Muscle of arm (tissue), 14 donors: ENCODE measurements at places on chromosomes 4 and X.

- DNase-seq, result no peak
These were observed 751 bp upstream of the RGS12 start for GRCh38 chr4:3291969-3292570.

GRCh38 chrX:20352504-20352903 is 85.8 kb upstream of the RPS6KA3 start:
- no peak for DNase-seq

GRCh38 chr4:7027913-7028312 is 15.3 kb upstream of the TADA2B start:
- DNase-seq, result no peak

- DNase-seq, result no peak
These were observed 25.4 kb downstream of the TMSB4X start for GRCh38 chrX:13000301-13000811.

- no peak for DNase-seq
These were observed 168.5 kb upstream of the PCDH18 start for GRCh38 chr4:137700751-137701150.

- no peak for DNase-seq
These were observed 71.6 kb downstream of the PPARGC1A start for GRCh38 chr4:23818097-23818885.

DNA sequence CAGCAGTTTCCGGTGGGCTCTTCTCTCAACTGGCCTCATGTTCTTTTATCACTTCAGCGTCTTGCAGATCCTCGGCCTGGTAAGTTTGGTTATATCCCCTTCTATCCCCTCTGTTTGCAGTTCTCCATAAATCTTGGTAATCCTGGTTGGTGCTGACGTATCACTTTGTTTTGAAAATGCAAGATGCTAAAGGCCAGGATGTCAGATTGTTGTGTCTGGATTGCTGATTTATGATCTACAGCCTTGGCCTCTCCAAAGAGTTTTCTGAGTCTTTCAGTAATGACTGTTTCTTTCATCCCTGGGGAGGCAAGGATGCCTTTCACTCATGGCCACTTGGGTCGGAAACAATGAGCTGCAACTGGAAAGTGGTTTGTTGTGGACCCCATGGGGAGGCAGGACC is 146.4 kb downstream of the AMMECR1 start:
- no peak for DNase-seq

GRCh38 chr4:175252642-175253041 is 334.5 kb downstream of the ADAM29 start:
- DNase-seq, result no peak

DNA sequence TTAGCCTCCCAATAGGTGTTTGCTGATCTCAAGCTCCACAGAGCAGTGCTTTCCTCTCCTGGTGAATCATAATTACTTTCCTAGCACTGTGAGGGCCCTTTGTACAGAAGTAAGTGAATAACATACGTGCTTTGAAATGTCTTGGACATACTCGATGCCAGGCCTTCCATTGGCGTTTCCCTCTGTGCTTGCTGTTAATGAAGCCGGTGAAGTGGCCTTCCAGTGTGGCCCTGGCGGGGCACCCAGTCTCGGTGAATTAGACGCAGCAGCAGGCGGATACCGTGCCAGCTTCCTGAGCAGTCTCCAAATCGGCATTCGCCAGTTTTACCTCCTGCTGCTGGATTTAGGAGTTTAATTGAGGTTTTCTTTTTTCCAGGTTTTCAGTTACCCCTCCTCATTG is 132.3 kb downstream of the HMX1 start:
- DNase-seq, result no peak

GRCh38 chr4:148055844-148056243 is 324.0 kb downstream of the ARHGAP10 start:
- DNase-seq, result no peak

GRCh38 chr4:81684352-81684751 is 212.6 kb upstream of the RASGEF1B start:
- no peak for DNase-seq

- DNase-seq, result no peak
These were observed 18.4 kb upstream of the CC2D2A start for GRCh38 chr4:15451181-15451865.

DNA sequence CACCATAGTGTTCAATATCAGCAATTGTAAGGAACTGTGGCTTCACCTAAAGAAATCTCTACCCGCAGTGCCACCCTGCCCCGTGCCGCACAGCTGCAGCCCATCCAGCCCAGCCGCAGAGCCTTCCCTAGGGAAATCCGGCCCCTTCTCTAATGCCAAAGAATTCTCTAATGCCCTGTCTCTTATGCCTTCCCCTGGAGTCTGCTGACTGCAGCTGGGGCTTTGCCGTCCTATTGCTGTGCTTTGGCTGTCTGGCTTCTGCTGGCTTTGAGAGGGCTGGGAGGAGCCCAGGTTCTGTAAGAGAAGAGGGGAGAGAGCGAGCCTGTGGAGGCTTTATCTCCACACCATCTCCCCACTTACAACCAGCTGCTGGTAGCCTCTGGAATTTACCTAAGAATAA is 85.9 kb upstream of the HELT start:
- no peak for DNase-seq

- DNase-seq, result no peak
These were observed 332.7 kb downstream of the RAPGEF2 start for GRCh38 chr4:159435561-159436023.

DNA sequence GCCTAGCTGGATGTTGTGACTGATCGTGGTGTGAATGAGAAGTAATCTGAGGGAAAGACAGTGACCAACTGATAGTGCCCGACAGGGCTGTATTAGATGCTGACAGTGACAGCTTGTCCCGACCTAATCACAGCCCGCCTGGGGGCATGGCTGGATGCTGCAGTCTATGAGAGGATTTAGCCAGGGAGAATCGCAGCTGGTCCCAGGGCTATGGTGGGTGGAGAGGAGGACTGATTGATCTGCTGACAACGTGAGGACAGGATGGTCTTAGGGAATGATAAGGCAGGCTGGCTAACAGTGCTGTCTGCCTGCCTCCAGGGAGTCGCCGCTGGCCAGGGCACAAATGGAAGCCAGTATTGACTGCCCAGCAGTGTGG is 621 bp upstream of the SUV39H1 start:
- no peak for DNase-seq

- DNase-seq, result no peak
These were observed 107.1 kb upstream of the C1GALT1C1 start for GRCh38 chrX:120736989-120737388.

- peak; percentile 13 for DNase-seq
These were observed 35.8 kb downstream of the GPM6A start for GRCh38 chr4:175776217-175776616.

GRCh38 chr4:183403961-183404360 is 40.5 kb upstream of the CDKN2AIP start:
- DNase-seq, result no peak

DNA sequence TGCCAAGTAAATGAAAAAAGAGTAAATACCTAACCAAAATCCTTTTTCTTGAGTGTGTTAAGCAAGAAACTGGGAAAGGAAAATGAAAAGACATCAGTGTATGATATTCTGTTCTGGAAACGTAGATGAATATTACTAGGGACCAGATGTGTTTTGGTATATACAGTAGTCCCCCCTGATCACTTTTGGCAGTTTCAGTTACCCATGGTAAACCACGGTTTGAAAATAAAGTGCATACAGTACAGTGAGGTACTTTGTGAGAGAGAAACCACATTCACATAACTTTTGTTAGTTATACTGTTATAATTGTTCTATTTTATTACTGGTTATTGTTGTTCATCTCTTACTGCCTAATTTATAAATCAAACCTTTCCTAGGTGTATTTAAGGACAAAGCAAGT is 250.9 kb downstream of the TENM3 start:
- DNase-seq, result no peak

- DNase-seq, result no peak
These were observed 111.6 kb upstream of the PPP3CA start for GRCh38 chr4:101458914-101459313.

DNA sequence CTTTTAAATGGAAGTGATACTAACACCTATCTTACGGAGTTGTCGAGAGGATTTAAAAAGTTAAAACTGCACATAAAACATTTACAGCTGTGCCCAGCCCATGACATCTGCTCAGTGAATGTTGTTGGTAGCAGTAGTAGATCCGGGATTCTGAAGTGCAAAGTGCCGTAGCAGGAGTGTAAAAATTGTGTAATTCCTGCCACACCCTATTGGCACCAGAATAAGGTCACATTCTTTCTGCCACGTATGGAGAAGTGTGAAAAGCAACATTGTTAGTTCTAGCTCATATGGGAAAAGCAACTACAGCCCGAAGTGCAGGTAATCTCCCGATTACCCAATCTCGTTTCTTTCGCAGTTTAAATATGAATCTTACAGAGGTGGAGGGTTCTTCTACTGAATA is 31.2 kb downstream of the PRIMPOL start:
- DNase-seq, result no peak

DNA sequence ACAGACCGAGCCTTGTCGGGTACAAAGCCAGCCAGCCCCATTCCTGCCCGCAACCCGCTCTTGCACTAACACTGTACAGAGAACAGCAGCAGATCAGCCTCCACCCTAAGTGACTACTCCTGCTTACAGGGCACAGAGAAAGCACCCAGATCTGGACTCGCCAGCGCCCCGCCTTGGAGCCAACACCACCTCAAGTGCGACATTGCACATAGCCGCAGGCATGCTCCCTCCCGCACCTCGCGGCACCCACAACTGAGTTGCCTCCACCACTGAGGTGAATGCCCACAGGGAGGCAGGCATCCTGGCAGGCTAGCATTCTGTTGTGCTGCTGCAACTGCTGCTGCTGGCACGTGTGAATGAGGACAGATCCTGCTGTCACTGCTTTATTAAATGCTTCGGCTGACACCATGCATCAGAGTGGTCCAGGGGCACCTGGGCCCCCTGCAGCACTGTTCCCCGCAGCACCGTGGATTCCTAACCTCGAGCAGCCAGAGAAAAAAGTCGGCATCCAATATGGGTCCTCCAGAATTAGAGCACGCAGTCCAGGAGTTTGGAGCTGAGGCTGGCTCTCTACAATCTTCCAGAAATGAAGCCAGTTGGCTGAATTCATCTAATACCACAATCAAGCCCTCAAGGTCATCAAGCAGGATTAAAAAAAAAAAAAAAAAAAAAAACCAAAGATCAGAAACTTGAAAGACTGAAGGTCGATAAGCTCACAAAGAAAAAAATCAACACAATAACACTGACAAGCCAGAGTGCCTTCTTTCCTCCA is 352.9 kb downstream of the GASK1B start:
- DNase-seq, result no peak

GRCh38 chr4:83054928-83055327 is 19.9 kb downstream of the COPS4 start:
- DNase-seq, result no peak

GRCh38 chr4:47442980-47443379 is 20.5 kb downstream of the COMMD8 start:
- no peak for DNase-seq
